SJCRH30 (cell line): ENCODE measurements at places on chromosomes 6 and 20.
A peak's percentile ranks its signal among the peaks of the same experiment; 100 is the strongest.

DNA sequence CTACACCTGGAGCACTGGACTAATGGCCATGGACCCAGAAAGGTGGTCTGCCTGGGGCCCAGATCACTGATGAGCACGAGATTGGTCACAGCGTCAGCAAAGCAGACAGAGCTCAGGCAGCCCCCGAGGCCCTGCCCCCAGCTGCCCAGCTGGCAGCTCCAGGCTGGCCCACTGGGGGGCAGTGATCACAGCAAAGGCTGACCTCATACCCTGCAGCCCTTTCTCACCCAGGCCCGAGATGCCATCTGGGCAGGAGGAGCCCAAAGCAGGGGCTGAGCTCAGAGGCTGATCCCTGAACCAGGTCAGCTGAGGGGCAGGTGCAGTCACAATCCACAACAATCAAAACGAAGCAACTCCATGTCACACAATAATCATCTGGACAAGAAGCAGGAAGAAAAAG lies 4.1 kb downstream of the MAP1LC3A start:
- DNase-seq: peak; percentile 38

- no peak for DNase-seq
Observed at GRCh38 chr6:10617008-10617696, 77.3 kb downstream of the C6orf52 start.

GRCh38 chr6:15414235-15414612 lies 168.4 kb downstream of the JARID2 start:
- DNase-seq: no peak

DNA sequence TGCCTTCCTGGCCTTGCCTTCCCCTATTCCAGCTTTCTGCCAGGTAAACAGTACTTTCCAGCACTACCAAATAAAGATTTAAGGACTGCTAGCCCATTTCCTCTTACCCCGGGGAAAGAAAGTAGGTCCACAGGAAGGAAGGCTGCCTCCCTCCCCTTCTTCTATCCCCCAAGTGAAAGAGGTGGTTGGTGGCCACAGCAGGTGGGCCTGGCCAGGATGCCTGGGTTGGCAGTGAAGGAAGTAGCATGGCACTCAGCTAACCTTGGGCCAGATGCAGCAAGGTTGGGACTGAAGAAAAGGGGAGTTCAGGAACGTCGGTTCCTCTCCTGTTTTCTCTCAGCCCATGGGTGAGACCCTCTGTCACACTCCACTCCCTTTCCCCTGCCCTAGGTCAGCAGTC lies 8.9 kb downstream of the NFKBIL1 start:
- DNase-seq: no peak

GRCh38 chr6:147564556-147564955 lies 56.1 kb downstream of the SAMD5 start:
- DNase-seq: no peak

DNA sequence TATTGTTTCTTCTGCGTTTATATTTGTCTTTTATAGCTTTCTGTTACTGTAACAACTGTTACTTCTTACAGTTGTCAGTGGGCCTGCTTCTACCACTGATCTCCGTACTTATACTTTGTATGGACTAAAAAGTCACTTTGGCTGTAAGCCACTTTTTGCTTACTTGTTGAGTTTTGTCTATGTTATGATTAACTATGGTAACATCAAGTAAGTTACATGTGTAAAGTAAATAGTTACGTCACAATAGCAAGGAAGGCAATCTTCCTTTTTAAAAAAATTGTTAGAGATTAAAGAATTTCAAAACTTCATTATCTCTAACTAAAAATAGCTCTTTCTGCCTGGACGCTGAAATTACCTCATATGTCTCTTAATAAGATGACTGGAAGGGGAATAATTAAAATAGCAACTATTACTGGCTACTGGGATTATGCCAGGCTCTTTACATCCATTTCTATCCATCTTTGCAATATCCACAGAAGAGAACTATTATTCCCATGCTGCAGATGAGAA lies 10.9 kb downstream of the TFB1M start:
- no peak for DNase-seq

DNA sequence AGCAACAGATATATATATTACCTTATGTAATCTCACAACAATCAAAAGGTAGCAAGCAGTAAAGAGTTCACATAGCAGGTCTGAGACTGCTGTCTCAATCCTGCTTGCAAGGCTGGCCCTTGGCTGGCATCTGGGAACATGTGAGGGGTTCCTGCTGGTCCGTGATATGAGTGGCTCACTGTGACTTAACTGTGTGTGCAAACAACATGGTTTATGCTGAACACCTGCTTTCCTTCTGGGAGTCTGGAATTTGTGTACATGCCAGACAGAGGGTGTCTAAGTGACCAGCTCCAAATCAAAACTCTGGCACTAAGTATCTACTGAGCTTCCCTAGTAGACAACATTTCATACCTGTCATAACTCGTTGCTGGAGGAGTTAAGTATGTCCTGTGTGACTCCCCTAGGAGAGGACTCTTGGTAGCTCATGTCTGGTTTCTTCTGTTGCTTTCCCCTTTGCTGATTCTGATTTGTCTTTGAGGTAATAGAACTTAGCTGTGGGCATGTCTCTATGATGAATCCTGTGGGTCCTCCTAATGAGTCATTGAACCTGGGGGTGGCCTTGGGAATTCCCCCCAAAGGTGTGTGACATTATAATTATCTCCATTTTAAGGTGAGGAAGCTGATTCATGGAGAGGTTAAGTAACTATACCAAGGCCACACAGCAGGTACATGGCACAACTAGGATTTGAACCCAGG lies 131.6 kb upstream of the NEDD9 start:
- DNase-seq: no peak

DNA sequence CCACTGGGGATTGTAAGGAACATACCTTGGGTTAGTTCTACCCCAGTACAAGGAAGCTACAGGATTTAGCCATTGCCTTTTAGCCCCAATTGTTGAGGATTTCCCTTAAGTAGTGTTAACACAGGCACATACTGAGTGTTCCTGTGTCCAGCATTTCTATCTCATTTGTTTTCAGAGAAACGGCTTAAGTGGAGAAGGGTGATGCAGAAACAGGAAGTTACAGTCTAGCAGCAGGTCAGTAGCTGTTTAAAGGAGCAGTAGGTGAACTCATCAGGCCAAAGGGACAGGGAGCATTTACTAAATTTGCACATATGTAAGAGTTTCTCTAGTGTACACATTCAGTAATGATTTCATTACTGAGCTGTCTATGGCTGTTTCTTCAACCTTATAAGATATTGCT lies 644.2 kb upstream of the GJE1 start:
- no peak for DNase-seq

DNA sequence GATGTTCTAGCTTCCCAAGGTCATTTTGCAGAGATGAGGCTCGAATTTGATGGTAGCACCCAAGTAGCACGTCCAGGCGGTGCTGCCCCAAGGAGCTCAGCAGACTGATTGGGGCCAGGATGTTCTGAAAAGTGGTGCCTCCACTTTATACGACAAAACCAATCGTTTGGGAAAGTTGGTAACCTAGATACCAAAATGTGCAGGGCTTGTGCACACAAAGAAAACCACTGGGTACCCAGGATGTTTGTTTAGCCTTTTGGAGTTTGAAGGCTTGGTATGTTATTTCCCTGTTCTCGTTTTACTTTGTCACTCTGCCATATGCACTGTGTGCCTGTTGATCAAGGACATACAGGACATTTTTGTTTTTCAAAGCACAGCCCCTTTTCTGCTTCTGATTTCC lies 40.7 kb upstream of the PBOV1 start:
- DNase-seq: no peak

DNA sequence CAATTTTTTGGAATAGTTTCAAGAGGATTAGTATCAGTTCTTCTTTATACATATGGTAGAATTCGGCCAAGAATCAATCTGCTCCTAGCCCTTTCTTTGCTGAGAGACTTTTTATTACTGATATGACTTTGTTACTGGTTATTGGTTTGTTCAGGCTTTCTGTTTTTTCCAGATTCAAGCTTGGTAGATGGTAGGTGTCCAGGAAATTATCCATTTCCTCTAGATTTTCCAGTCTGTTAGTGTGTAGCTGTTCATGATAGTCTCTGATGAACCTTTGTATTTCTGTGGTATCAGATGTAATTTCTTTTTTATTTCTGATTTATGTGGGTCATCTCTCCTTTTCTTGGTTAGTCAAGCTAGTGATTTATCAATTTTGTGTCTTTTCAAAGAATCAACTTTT lies 167.6 kb downstream of the GMDS start:
- no peak for DNase-seq

DNA sequence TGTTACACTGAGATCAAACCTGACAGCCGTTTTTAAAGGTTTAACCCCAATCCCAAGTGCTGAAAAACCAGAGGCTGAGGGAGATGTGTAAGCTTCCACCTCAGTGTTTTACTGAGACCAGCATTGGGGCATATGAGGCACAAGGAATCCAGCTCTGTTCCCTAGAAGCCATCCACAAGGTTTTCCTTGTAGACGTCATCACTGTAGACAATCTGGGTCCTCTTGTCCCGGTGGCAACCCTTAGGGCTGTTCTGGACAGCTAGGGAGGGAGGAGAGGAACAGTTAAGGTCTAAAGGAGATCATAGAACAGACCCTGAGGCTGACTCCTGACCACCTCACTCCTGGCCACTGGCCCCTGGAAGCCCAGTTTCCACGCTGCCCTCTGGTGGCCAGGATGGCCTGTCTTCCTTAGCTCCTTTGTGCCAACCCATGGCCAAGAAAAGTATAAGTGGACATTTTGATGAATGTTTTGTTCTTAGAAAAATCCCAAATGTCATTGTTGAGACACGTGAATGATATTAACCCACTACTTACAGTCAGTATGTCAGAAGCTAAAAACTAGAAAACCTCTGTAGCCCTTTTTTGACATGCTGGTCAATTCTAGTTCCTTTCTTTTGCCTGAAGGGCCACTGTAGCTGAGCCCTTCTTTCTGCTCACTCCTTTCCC lies 6.4 kb downstream of the CFB start:
- peak; percentile 78 for DNase-seq

- DNase-seq: no peak
Observed at GRCh38 chr6:97067045-97067444, 142.5 kb downstream of the KLHL32 start.

- peak; percentile 83 for DNase-seq
Observed at GRCh38 chr6:150599199-150600009, at the start of gene PLEKHG1. PLEKHG1 (plus strand) TSS chr6:150599885; CDS start chr6:150733682, 133,797 bp downstream.

DNA sequence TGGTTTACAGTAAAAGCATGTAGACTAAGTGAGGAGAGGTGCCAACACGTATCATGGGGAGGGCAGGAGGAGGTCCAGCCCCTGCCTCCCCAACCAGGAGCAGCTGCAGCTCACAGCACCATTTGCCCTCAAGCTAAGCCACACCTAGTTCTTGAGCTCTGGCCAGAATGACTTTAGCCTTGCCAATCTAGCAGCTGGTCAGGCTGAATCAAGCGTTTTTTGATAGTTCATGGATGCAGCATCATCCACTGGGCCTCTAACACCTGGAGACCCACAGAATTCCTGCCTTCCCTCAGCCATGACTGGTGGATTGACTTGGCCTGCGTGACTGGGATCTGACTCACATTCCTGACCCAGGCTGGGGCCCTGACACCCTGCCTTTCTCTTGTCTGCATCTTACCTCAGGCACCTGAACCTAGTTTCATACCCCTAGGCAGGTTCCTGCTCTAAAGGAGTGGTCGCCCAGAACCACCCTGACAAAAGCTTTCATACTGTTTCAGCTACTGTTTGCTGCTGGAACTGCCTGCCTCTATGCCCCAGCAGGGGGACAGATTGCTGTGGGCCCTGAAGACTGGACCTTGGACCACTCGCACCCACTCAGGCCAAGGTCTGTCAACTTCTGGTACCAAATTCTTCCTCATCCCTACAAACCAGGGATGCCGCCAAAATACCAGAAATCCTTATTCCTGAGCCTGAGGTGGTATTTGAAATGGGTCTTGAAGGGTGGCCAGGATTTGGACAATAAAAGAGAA lies 122.3 kb downstream of the QRSL1 start:
- peak; percentile 34 for DNase-seq

DNA sequence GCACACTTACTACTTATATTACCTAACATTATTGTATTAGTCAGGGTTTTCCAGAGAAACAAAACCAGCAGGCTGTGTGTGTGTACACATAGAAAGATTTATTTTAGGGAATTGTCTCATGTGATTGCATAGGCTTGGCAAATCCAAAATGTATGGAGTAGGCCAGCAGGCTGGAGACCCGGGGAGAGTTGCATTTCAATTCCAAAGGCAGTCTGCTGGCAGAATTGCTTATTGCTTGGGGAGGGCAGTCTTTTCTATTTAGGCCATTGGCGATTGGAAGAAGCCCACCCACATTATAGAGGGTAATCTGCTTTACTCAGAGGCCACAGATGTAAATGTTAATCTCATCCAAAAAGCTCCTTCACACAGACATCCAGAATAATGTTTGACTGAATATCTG lies 157.0 kb downstream of the ADGRG6 start:
- no peak for DNase-seq

- DNase-seq: peak; percentile 73
Observed at GRCh38 chr6:100230115-100230952, 234.4 kb downstream of the SIM1 start.

DNA sequence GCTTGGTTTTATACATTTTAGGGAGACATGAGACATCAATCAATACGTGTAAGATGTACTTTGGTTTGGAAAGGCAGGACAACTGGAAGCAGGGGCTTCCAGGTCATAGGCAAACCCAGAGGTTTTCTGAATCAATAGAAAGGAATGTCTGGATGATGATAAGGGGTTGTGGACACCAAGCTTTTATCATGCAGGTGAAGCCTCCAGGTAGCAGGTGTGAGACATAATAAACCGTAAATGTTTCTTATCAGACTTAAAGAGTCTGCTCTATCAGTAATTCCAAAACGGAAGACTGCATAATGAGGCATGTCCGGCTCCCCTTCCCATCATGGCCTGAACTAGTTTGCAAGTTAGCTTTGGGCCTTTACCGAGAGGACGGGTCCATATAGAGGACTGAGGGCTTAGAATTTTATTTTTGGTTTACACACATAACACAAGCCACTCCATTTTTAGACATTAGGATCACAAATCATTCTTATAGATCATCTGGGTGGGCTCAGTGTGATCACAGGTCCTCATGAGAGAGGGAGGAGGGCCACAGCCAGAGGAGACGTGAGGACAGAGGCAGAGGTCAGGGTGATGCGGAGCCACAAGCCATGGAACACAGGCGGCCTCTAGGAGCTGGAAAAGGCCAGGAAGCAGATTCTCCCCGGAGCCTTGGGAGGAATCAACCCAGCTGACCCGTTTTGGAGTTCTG lies 10.7 kb upstream of the SERPINB9 start:
- no peak for DNase-seq

- DNase-seq: no peak
Observed at GRCh38 chr6:161279677-161280415, 6.0 kb upstream of the AGPAT4 start.

- DNase-seq: no peak
Observed at GRCh38 chr6:98471444-98471843, 362.9 kb upstream of the POU3F2 start.

GRCh38 chr6:33427585-33428223 lies 7.8 kb downstream of the SYNGAP1 start:
- DNase-seq: peak; percentile 15

GRCh38 chr6:72322771-72323170 lies 299.1 kb upstream of the KCNQ5 start:
- peak; percentile 42 for DNase-seq
